ENCODE measurements at places on chromosomes 6 and 20.
A peak's percentile ranks its signal among the peaks of the same experiment; 100 is the strongest.

DNA sequence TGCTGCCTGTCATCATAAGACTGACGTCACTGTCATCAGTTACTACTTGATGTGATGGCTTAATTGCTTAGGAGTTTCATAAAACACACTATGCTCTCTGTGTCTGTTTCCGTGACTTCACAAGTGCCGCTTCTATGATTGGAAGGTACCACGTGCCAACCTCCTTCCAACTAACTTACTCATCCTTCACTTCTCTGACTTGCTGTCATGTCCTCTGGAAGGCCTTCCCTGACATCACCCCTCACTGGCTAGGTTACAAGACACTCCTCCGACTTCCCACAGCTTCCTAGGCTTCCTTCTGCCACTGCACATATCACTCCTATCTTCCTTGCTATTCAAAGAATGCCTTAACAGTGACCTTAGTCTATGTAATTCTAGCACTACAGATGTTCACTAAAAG lies 20.4 kb downstream of the SERINC3 start:
- no peak for DNase-seq

DNA sequence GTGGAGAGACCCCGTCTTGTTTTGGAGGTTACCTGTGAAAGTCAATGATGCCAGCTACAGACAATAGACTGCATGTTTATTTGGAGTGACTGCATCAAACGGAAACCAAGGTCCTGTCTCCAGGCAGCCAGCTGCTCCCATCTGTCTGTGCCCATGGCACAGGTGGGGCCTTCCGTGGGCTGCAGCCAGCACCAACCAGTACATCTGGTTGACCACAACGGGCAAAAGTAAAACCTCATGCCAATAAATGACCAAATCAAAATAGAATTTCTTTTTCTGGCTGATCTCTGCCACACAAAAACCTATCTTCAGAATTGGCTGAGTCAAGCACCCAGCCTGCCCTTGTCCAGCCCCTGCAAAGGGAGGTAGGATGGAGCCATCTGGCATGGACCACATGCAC lies 33.5 kb downstream of the DLL1 start:
- DNase-seq: no peak

DNA sequence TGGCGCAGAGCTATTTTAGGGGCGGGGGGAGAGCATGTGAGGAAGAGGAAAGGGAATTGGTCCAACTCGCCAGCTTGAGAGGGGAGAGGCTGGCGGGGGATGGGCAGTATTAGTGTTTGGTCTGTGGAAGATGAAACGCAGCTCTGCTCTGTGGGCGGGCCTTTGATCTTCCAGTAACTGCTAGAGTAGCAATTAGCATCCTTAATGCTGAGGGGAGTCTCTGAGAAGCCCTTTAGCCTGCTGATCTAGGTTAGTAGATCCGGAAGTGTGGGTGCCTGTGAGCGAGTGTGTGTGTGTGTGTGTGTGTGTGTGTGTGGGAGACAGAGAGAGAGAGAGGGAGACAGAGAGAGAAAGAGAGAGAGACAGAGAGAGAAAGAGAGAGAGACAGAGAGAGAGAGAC lies 117.2 kb upstream of the BACH2 start:
- peak; percentile 64 for DNase-seq

DNA sequence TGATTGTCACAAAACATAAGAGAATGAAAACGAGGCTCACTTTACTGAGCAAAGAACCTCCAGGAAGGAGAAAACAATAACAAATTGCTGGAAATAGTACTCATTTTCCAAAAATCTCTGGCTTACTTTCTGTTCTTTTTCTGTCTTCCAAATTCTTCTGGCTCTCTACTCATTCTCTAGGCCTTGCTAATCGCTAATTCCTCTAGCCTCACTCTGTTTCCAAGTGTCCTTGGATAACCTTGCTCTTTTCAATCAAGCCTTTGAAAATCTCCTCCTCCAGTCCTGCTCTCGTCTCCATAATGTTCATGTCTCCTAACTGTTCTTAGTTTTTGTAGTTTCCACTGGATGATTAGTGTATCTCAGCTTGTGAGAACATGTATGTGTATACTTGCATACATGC lies 96.2 kb upstream of the MAP7 start:
- DNase-seq: no peak

DNA sequence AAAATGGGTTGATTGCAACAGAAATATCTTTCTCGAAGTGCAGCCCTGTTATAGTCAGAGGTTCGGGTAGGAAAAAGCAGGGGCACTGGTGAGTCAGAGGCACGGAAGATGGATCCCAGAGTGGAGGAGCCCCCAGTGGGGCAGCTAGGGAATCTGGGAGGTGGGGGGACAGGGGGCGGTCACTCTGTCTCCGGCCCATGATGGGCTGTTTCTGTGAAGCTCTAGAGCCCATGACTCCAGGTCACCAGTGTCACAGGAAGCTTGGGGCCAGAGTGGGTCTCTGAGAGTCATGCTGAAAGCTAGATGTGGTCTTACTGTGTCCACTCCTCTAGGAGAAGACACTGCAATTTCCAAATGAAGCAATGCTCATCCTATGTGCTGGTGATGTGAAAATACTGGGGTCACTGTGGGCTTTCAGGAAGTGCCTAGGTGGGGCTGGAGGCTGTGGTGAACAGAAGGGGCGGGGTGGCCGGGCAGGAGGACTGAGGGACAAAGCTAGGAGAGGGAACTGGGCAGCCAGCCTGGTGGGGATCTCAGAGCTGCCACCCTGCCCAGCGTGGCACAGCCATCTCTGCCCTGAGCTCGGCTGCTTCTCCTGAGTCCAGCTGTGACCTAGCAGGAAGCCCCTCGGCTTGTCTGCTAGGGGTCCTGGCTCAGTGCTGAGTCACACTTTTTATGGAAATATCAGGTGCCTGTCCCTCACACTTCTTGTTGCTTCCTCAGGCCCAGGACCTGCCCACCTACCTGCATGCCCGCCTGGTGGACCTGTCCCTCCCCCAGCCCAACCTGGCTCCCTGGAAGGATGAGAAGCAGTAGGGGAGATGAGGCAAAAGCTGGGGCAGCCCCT lies 54.2 kb downstream of the IRF4 start:
- DNase-seq: no peak

DNA sequence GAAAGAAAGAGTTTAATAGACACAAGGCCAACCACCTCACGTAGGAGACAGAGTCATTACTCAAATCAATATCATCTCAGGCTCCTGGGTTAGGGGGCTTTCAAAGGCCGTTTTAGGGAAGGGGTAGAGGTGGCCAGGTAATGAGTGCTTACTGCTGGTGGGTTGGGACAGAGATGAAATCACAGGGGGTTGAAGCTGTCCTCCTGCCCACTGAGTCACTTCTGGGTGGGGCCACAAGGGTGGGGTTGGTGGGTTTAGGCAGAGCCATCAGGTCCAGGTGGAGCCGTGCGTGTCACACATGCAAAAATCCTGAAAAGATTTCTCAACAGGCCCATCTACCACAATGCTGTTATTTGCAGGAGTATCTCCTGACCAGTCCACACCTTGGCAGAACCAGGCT lies 167.0 kb upstream of the EXOC2 start:
- DNase-seq: no peak

DNA sequence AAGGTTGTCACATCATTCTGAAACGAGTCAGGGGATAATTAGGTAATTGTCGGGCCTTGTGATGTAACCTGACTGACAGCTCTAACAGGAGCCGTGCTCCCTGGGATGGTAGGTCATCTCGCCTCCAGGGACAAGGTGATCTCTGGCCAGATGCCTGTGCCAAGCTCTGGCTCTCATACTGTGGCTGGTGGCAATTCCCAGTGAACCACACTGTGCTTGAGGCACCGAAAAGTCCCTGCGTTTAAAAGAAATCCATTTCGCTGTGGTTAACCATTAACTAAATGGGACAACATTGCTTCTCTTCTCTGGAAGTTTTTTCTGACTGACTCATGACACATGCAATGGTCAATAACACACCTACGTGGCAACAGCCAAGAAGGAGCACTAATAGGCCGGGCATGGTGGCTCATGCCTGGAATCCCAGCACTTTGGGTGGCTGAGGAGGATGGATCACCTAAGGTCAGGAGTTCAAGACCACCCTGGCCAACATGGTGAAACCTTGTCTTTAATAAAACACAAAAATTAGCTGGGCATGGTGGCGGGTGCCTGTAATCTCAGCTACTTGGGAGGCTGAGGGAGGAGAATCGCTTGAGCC lies 669.2 kb downstream of the PRKN start:
- DNase-seq: no peak

DNA sequence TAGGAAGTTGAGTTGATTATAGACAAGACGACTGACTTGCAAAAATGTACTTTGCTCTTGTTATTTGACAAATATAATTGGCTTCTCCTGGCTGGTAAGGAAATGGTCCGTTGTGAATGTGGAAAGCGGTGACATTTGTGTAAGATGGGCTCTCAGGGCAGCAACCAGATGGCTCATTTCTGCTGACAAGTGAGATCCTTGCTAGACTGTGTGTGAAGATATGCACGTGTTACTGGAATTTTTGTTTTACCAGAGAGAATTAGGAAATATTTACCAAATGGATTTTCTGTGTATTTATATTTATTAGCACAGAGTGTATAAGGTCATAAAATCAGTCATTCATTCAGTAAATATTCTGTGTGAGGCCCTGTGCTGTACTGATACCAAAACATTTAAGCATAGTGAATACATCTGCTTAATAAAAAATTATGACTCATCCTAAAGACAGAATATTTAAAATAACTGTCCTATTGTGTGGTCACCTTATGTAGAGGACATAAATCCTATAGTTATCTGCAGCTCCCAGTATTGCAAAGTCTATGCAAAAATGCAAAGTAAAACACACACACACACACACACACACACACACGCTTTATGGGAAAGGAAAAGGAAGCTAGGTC lies 109.9 kb upstream of the ASF1A start:
- DNase-seq: no peak

DNA sequence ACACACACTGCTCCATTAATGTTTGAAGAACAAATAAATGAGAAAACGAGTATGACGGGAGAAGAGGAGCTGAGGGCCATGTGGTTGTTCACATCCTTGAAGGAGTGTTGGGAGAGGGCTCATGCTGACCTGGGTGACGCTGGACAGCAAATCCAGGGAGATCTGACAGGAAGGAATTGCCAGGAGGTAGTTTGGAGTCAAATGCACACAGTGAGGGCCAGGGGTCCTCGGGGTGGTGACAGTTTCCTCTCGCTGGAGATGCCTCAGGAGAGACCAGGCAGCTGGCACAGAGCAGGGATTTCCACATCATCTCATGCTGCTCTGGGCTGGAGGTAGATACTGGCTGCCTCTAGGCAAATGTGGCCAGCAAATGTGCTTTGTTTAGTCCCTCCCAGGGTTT lies 2.0 kb upstream of the TMEM181 start:
- no peak for DNase-seq

- DNase-seq: no peak
Measured at GRCh38 chr6:19519941-19520340, 317.2 kb upstream of the ID4 start.

GRCh38 chr6:84182001-84182400 lies 45.4 kb downstream of the CEP162 start:
- no peak for DNase-seq

- DNase-seq: no peak
Measured at GRCh38 chr6:169784821-169785340, 33.5 kb downstream of the ERMARD start.

GRCh38 chr6:30321692-30322388 lies 4.9 kb upstream of the TRIM39 start:
- no peak for DNase-seq

GRCh38 chr20:43749734-43750294 lies 23.0 kb upstream of the GTSF1L start:
- DNase-seq: peak; percentile 17

Data from NCI-H748 treated with DMSO at 0.1 percent for 48 hours (cell line).